ENCODE measurements at places on chromosomes 6 and 20.

GRCh38 chr6:15352845-15353244 lies 107.0 kb downstream of the JARID2 start:
- no peak overlapping the region for H3K4me3 ChIP-seq
- no peaks in the 10 kb centered on the region for H3K27me3 ChIP-seq
- H3K4me1 ChIP-seq, result no peaks in the 10 kb centered on the region
- H3K36me3 ChIP-seq, result no peaks in the 10 kb centered on the region
- H3K27ac ChIP-seq, result no peak overlapping the region
- DNase-seq, result no peak

DNA sequence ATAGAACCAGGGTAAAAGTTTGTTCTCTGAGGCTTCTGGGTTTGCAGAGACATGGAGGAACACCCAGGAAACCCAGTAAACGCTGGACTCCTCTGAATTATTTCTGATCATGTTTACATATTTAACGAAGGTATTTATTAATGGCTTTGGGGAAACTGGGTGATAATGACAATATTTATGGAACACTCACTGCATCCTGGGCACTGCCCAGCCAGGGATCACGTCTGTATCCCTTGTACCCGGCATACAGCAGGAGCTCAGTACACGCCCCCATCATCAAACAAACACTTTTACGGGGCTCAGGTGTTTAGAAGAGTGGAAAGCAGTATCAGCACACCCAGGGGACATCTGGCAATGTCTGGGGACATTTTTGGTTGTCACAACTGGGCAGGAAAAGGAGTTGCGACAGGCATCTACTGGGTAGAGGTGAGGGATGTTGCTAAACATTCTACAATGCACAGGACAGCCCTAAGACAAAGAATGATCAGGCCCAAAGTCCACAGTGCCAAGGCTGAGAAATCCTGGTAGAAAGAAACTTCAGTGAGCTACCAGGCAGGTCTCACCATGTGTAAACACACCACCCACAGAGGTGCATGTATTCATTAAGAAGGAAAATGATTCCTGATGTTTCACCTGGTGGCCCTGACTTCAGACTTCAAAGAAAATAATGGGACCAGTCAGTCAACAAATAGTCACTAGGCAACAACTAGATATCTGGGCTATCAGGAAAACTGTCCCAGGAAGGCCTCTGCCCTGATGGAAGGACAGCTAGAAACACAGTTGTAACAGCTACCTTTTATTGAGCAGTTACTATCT lies 35.3 kb downstream of the ZMYND8 start:
- H3K27ac ChIP-seq, result peak overlapping the region; percentile 97
- H3K27me3 ChIP-seq, result no peaks in the 10 kb centered on the region
- peaks cover 7% of the 10 kb centered on the region for H3K36me3 ChIP-seq
- H3K4me3 ChIP-seq, result no peak overlapping the region

- no peak overlapping the region for H3K4me3 ChIP-seq
- H3K36me3 ChIP-seq, result no peaks in the 10 kb centered on the region
- no peak overlapping the region for H3K27ac ChIP-seq
- no peaks in the 10 kb centered on the region for H3K27me3 ChIP-seq
- peaks cover 51% of the 10 kb centered on the region for H3K4me1 ChIP-seq
Measured at GRCh38 chr20:58106143-58106750, 122.2 kb downstream of the ANKRD60 start.

DNA sequence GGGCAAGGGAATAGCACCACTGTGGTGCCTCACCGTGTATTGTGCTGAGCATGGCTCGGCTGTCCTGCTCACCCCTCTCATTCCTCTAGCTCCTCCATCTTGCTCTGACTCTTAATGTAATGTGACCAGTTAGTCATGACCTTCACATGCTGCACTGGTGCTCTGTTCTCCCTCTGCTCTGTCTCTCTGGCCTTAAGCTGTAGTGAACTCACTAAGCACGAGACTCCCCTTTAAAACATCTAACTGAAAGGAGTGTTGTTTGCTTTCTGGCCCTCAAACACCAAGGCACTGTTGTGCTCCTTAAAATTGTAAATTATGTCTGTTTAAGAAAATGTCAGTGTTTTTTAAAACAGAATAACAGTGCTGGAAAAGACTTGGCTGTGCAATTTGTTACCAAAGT lies 140.4 kb downstream of the HDGFL1 start:
- no peaks in the 10 kb centered on the region for H3K4me1 ChIP-seq
- H3K27me3 ChIP-seq, result no peaks in the 10 kb centered on the region
- H3K36me3 ChIP-seq, result no peaks in the 10 kb centered on the region
- no peak overlapping the region for H3K27ac ChIP-seq

DNA sequence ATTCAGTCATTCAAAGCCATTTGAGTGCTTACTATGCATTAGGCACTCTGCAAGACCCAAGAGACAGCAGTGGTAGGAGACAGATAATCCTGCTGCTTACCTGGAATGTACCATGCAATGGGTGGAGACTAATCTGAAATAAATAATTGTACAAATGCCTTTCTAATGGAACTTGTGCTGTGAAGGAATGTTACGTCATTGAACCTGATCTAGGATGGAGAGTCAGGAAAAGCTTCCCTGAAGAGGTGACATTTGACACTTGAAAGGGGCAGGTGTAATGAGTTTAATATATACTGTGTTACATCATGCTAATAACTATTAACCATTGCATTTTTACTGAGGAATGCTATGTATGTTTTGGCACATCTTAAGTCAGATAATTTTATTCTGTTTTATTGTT lies 491.0 kb upstream of the FLRT3 start:
- no peak overlapping the region for H3K27ac ChIP-seq
- no peak overlapping the region for H3K4me3 ChIP-seq
- no peaks in the 10 kb centered on the region for H3K27me3 ChIP-seq
- H3K4me1 ChIP-seq, result no peaks in the 10 kb centered on the region
- no peak for DNase-seq

DNA sequence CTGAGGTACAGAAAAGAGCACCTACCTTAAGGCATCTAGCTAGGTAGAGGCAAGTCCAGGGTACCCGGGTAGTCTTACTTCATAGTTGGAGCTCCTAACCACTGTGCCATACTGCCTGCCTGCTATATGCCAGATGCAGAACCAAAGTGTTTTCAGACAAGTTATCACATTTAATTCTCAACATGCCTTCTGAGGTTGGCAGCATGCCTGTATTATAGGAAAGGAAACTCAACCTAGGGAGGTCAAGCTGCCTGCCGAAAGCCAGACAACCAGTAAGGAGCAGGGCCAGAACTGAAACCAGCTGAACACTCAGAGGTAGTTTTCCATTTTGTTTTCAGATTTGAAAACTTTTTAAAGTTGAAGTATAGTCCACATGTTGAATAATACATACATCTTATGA lies 5.4 kb downstream of the CTNNBL1 start:
- H3K4me1 ChIP-seq, result peaks cover 11% of the 10 kb centered on the region
- DNase-seq, result no peak
- no peaks in the 10 kb centered on the region for H3K27me3 ChIP-seq
- H3K27ac ChIP-seq, result no peak overlapping the region

GRCh38 chr6:13952101-13952500 lies 27.3 kb downstream of the RNF182 start:
- H3K27me3 ChIP-seq, result no peaks in the 10 kb centered on the region
- H3K4me3 ChIP-seq, result no peak overlapping the region
- no peaks in the 10 kb centered on the region for H3K36me3 ChIP-seq
- H3K4me1 ChIP-seq, result peaks cover 23% of the 10 kb centered on the region
- DNase-seq, result no peak

- H3K4me3 ChIP-seq, result no peak overlapping the region
- H3K27me3 ChIP-seq, result no peaks in the 10 kb centered on the region
- H3K4me1 ChIP-seq, result no peaks in the 10 kb centered on the region
- no peak for DNase-seq
Measured at GRCh38 chr20:18981962-18982539, 168.5 kb downstream of the SCP2D1 start.

DNA sequence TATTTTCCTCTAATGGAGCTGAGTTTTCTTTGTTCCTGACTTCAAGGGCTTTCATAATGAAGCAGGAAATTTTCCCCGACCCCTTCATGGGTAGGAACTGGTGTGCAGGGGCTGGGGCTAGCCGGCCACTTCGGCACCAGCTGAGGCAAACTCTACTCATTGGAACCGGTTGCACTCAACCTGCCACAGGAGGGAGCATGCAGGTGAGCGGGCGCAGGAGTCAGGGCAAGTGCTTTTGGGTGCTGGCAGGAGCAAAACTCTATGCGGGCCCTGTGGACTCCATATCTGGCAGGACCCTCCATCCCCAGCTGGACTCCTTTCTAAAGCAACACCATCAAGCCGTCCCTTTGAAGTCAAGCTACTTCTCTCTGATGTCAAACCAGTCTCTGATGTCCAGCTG lies 244.2 kb downstream of the EPM2A start:
- H3K4me3 ChIP-seq, result no peak overlapping the region
- DNase-seq, result no peak
- no peaks in the 10 kb centered on the region for H3K36me3 ChIP-seq
- H3K27me3 ChIP-seq, result no peaks in the 10 kb centered on the region
- H3K27ac ChIP-seq, result no peak overlapping the region
- H3K4me1 ChIP-seq, result no peaks in the 10 kb centered on the region

GRCh38 chr20:23049201-23050075 lies at the start of gene THBD:
TSS of gene THBD (minus strand) at chr20:23049672. CDS start at chr20:23049504, 168 bp downstream.
- H3K27ac ChIP-seq, result peak within 1 kb of the TSS; percentile 97
- peaks cover 29% of the 10 kb centered on the region for H3K4me1 ChIP-seq
- H3K36me3 ChIP-seq, result no peaks in the 10 kb centered on the region
- no peaks in the 10 kb centered on the region for H3K27me3 ChIP-seq
- peak within 1 kb of the TSS; percentile 75 for H3K4me3 ChIP-seq

DNA sequence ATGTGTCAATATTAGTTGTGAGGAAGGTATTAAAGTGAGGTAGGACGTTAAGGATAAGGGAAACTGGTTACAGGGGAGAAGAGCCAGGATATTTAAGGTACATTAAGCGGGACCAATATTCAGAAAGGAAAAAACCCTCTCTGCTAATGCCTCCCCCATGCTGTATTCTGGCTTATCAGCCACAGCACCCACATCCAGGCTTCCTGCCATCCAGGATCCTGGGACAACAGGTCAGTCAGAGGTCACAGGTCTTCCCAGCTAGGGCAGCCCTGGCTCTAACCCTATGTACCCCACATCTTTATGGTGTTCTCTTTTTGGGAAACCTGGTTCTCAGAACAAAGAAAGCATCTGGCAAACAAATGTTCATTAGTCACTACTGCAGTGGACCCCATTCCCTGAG lies 5.3 kb downstream of the DDRGK1 start:
- H3K4me1 ChIP-seq, result peaks cover 10% of the 10 kb centered on the region
- no peak overlapping the region for H3K27ac ChIP-seq
- no peak overlapping the region for H3K4me3 ChIP-seq
- no peaks in the 10 kb centered on the region for H3K27me3 ChIP-seq
- DNase-seq, result no peak

DNA sequence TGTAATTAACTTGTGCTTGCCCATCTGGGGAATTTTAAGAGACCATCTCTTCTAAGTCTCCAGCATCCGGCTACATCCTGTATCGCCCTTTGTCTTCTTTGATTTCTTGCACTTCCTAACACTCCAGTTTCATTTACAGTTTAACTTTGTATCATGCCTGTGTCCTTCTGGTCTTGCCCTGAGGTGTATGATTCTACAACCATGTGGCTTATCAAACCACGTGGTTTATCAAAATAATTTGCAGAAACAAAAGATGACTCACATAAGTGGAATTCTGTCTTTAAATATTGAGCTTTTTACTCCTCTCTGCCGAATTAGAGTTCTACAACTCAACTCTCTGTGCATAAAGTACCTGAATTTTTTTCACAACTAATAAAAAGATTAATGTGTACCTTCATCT lies 580.7 kb downstream of the KIF16B start:
- no peak overlapping the region for H3K4me3 ChIP-seq
- no peak for DNase-seq
- no peaks in the 10 kb centered on the region for H3K36me3 ChIP-seq
- H3K27me3 ChIP-seq, result no peaks in the 10 kb centered on the region

DNA sequence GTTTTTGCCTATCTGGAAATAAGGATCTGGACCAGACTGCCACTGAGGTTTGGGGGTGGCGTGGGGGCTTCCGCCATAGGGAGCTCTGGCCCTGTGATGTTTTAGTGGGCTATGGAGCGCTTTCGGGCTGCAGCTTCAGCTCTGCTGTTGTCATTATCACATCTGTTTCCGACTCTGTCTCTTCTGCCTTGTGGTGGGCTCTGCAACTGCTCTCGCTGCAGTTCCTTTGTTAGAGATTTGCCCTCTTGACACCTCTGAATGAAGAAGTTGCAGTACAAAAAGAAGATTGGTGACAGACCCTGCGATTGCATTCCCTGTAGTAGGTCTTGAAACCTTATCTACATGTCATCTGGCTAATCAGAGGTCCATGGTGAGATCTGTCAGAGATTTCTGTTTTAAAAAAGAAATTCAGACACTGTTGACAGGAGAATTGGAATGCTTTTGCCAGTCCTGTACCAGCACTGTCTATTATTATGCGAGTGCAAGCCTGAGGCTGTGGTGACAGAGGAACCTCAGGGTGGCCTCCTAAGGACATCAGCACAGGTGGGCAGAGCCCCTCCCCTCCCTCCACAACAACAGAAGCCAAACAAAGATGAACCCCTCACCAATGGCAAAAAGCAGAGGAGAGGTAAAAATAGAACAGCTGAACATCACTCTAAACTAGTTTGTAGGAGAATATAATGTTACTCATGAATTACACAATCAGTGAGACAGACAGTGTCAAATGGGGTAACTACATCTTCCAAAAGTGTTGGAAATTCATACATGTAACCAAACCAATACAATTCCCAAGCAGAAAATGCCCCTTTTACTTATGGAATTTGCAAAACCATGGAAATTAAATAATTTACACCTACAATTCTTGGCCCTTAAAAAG lies 63.5 kb upstream of the DEFB112 start:
- DNase-seq, result no peak
- H3K36me3 ChIP-seq, result no peaks in the 10 kb centered on the region
- no peaks in the 10 kb centered on the region for H3K27me3 ChIP-seq
- no peak overlapping the region for H3K27ac ChIP-seq

GRCh38 chr6:5141046-5141445 lies 55.9 kb downstream of the PPP1R3G start:
- DNase-seq, result no peak
- H3K27ac ChIP-seq, result no peak overlapping the region
- no peaks in the 10 kb centered on the region for H3K36me3 ChIP-seq
- no peak overlapping the region for H3K4me3 ChIP-seq
- H3K27me3 ChIP-seq, result no peaks in the 10 kb centered on the region

DNA sequence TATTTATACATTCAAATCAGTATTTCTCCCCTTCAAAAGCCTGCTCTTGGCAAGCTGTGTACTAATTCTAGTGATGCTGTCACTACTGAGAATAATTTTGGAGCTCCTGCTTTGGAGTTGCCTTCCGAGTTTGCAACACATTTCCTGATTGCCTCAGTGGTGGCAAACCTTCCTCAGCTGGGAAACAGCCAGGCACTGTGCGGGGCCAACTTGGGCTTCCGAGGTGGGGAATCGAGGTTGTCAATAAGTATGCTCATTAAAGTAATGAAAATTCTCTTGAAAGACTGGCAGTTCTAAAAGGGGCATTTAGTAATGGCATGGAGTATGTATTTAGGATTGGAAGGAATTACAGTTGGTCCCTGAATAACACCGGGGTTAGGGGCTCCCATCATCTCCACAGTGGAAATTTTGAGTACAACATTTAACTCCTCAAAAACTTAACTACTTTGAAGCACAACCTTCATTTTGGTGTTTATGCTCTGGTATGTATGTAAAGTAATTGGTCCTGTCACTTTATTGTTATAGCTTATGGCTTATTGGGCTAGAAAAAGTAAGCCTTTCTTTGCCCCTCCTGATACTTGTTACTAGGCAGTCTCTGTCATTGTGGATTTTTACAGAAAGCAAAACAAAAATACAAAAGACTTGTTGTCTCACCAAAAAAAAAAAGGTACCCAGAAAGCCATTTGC lies 2.7 kb downstream of the PAQR8 start:
- no peak for DNase-seq
- H3K4me3 ChIP-seq, result no peak overlapping the region
- H3K4me1 ChIP-seq, result peaks cover 9% of the 10 kb centered on the region
- H3K27ac ChIP-seq, result no peak overlapping the region
- H3K36me3 ChIP-seq, result no peaks in the 10 kb centered on the region

Measured in PC-9 (cell line).